A549 (cell line): ENCODE measurements at places on chromosomes 16 and 17. TPM values are rescaled to one million over a fixed set of nuclear protein-coding genes. Genes with fewer than 3 reads are reported as not detected.

- peak; percentile 72 for DNase-seq
Observed at GRCh38 chr16:79600638-79601091, at the start of gene MAF. MAF (minus strand) TSS chr16:79600737; CDS start chr16:79599902, 835 bp downstream.

DNA sequence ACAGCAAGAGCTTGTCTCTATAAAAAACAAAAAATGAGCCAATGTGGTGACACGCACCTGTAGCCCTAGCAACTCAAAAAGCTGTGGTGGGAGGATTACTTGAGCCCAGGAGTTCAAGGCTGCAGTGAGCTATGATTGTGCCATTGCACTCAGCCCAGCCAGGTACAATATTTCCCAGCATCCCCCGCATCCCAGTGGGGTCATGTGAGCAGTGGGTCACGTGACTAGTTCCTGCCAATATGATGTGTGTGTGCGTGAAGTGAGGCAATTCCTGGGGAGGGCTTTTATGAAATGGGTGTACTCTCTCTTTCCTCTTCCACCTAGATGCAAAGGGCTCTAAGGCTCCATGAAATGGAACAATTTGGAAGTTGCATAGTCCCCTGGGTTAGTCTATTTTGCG lies 81.3 kb downstream of the GSG1L start:
- no peak for DNase-seq

The LRRC59 gene
- polyA plus RNA-seq, result 200 to 226 TPM (median 209 TPM) in 3 replicates

GRCh38 chr16:3149630-3150345 lies 15.0 kb downstream of the ZNF213 start:
- DNase-seq, result peak; percentile 78

The ZNF423 gene
- polyA plus RNA-seq, result 0.04 to 0.15 TPM (median 0.14 TPM) in 3 replicates

DNA sequence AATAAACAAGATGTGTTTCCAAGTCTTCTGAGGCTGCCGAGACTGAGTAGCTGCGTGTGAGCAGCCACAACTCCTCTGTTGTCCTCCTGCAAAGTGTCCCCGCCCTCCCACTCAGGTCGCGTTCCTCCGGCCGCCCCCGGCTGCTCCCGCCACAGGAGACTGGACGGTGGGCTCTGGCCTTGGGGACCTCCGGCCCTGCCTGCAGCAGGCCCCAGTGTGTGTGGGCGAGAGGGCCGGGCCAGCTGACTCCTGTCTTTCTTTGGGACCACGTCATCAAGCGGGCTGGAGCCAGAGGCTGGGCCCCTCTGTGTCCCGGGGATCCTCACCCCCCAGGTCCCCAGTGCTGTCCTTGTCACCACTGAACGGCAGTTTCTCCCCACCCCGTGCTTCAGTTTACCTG lies 175.3 kb downstream of the NPIPB11 start:
- no peak for DNase-seq

The SGCA gene
- 1.5 to 3.4 TPM (median 1.9 TPM) in 3 replicates for polyA plus RNA-seq

GRCh38 chr16:30720086-30720485 lies 21.1 kb downstream of the SRCAP start:
- no peak for DNase-seq

The KRT23 gene
- not detected in 3 replicates for polyA plus RNA-seq

DNA sequence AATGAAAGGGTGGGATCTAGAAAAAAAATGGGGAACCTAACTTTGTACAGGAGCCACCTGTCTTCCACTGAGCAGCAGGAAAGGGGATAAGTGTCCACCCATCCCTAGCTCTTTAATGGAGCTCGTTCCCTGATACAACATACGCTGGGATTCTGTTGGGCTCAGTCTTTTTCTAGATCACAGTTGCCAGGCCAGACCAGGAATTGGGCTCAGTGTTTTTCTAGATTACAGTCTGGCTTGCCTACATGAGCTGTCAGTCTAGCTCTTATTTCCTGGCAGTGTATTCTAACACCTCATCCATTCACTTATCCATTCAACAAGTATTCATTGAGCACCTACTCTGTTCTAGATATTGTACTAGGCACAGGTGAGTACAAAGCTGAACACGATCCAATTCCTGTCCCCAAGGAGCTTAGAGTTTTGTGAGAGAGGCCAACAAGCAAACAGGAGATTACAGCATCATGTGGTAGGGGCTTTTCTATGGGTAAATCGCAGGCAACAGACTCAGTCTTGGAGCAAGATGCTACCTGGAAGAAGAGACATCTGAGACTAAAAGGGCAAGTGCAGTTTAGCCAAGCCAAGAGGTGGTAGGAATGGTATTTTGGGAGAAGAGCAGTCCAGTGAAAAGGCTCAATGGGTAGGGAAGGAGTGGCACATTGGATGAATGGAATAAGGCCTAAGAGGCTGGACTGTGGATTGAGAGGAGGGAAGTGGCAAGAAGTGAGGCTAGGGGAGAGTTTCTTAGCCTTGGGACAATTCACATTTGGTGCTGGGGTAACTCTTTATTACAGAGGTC lies 138.0 kb upstream of the HS3ST2 start:
- no peak for DNase-seq

DNA sequence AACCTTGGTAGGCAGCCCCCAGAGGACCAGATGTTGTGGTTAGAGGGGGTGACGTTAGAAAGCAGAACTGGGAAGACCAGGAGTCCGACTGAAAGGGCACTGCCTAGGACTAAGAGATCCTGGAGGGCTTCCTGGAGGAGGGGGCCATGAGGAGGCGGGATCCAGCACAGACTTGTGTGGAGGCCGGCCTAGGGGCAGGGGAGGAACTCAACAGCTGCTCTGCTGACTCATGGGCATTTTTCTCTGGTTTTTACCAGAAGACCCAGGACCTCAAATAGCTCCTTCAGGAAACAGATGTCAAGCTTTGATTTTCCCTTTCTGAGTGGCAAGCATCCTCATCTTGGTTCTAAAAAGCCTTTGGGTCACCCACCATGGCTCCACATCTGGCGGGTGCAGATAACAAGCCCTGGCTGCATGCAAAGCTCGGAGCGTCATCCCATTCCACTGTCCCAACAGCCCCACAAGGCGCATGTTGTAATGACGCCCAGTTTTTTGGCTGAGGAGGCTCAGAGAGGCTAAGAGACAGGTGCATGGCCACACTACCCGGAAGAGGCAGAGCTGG lies 29.0 kb downstream of the IL21R start:
- no peak for DNase-seq

DNA sequence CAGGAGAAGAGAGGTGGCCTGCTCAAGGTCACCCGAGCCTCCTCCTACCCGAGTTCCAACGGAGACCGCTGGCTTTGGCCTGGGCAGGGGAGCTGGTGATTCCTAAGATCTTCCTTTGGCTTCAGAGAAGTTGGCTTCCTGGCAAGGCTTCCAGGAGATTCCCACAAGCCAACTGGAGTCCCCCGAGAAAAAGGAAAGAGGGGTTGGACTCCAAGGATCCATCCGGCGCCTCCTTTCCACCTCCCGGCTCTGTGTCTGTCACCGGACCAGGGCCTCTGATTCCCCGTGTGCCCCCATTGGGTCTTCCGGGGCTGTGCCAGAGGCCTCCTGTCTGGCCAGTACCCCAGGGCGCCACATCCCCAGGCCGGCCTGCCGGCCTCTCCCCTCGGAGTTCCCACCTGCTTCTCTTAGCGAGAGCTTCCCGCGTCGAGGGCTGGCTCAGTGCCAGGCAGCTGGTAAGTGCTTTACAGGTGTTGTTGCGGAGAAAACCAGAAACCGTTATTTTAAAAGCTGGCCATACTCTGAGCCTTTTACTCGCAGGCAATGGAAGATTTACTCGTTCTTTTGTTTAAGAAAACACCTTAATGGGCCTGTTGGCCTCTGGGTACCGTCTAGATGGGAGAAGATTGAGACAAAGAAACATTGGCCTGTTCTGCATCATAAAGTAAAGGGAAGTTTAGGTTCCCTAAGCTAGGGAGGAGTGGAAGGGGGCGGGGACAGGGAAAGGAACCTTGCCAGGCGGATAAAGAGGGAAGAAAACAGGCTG lies 258.4 kb upstream of the SDK2 start:
- DNase-seq, result no peak

DNA sequence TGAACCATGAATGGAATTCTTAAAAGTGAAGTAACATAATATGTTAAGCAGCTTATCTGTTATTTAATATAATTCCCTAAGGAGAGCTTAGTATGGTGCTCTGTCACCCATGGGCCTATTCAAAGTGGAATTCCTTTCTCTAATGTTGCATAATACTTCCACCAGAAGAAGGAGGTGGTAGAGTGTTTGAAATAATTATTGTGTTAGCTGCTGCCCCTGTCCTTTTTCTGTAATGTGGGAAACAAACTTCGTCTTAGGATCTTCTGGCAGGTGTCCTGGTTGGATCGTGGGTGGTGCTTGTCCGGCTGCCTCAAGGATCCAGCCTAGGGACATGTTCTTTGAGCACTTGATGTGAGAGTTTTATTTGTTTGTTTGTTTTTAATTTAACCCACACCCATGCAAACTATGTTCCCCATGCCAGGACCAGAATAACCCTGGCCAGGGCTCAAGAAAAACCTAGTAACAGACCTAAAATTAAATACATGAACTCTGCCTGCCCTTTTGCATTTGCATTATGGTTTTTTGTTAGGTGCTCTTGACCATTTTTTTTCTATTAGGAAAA lies 46.1 kb downstream of the ZNRF1 start:
- peak; percentile 48 for DNase-seq

DNA sequence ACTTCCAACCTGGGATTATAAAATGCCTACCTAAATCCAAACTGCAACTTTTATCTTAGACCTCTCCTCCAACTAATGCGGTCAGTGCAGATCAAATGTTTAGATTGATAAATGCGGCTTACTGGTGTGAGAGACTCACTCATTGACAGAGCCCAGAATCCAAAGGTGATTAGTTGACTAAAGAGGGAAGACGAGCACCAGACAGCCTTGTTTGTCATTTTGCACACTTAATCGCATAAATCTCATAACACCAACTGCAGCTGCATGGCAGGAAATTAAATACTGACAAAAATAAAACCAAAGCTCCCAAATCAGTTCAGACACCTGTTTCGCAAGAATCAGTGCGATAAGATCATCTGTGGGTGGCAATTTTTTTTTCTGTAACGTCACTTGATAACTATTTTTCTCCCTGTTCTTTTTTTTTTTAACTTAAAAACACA lies 35.9 kb downstream of the NACA2 start:
- DNase-seq, result no peak

DNA sequence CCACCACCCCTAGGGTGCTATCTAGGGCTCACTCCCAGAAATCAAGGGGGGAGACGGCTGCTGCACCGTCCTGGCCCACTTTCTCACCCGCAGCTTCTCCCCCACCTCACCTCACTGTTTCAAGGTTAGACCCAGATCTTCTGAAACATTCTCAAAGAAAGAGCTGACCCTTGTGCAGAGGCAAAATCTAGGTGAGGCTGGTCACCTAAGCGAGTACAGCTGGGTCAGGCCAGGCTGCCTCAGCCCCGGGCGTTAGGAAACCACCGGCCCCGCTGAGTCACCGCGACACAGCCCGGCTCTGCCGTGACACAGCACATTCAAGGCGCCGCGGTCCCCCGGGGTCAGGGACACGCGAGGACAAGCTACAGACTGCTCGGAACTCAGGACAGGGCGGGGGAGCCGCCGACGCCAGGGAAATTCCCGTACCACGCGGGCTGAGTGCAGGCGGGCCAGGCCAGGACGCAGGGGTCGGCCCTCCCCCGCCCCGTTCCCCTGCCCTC lies 27.1 kb downstream of the GNPTG start:
- peak; percentile 79 for DNase-seq

- no peak for DNase-seq
Observed at GRCh38 chr16:13543850-13544249, 376.1 kb upstream of the ERCC4 start.

DNA sequence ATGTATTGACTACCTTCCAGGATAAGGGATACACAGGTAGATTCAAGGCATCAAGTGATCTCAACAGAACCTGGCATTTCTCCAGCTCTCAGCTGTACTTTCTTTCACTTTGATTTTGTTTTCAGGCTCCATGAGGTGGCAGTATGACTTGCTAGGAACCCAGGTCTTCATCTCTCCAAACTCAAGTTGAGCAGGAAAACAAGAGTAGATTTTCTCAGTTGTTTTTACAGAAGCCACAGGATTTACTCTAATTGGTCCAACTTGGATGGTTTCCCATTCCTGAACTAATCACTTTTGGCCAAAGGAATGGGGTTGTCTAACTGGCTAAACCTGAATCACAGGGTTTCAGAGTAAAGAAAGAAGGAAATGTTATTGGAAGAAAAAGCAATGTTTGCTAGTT lies 146.6 kb downstream of the TRIM37 start:
- DNase-seq, result peak; percentile 61

The PLA2G10 gene
- 0.37 to 0.70 TPM (median 0.38 TPM) in 3 replicates for polyA plus RNA-seq

DNA sequence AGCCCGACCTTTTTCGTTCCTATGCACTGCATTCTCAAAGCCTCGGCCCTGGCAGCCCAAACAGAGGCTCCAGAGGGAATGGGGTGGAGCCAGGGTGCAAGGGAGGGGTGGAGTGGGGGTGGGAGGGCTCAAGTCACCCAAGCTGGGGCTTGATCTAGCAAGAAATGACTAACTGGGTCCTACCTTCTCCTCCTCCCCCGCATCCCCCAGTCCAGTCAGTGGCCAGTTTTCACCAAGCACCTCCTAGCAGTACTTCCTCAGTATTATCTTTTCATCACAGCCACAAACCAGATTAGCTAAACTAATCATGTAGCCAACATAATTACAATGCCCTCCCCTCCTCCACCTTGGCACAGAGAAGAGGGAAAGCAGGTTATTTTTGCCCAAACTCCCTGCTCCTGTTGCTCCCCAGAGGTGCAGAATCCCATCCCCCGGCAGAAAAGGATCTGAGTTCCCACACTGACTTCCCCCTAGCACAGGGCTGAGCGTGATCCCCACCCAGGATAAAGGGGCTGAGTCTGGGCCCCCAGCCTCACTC lies 2.2 kb downstream of the JUP start:
- peak; percentile 80 for DNase-seq

The PLCD3 gene
- 104 to 107 TPM (median 105 TPM) in 3 replicates for polyA plus RNA-seq

DNA sequence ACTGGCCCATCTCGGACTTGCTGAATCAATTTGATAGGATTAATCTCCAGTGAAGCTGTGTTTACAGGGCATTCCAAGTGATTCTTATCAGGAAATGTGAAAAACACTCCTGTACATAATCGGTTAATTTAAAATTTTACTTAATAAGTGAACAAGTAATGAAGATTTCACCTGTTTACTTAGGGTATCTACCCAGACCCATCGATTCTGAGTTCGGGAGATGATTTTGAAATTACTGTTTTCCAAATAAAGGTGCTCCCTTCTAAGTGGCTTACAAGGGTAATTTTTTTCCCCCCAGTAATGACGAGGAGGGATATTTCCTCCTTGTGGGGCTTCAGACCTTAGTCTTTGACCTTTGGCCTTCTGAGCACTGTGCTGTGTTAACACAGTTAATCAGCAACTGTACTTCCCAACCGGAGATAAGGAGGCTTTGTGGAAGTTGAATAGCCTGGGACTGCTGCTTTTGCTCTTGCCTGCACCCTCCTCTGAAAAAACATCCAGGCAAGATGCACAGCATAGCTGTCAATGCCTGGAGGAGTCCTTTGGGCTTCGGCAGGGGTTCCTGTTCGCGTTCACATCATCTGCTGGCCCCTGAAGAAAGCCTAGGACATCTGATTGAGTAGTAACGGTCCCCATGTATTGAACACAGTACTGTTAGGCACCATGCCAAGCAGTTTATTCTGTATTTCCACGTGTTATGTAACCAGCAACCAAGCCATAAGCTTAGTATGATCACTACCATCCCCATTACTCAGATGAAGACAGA lies 1.8 kb downstream of the FAHD1 start:
- no peak for DNase-seq
